ENCODE measurements at places on chromosomes 5 and 9.
A peak's percentile ranks its signal among the peaks of the same experiment; 100 is the strongest.

- DNase-seq = no peak
Measured at GRCh38 chr5:32383586-32383985, 61.0 kb downstream of the ZFR start.

- DNase-seq = no peak
Measured at GRCh38 chr5:172687940-172688339, 46.9 kb downstream of the NEURL1B start.

GRCh38 chr5:133799571-133800237 lies 168.7 kb downstream of the C5orf15 start:
- DNase-seq = no peak

- no peak for DNase-seq
Measured at GRCh38 chr9:106038266-106039001, 344.1 kb downstream of the TMEM38B start.

DNA sequence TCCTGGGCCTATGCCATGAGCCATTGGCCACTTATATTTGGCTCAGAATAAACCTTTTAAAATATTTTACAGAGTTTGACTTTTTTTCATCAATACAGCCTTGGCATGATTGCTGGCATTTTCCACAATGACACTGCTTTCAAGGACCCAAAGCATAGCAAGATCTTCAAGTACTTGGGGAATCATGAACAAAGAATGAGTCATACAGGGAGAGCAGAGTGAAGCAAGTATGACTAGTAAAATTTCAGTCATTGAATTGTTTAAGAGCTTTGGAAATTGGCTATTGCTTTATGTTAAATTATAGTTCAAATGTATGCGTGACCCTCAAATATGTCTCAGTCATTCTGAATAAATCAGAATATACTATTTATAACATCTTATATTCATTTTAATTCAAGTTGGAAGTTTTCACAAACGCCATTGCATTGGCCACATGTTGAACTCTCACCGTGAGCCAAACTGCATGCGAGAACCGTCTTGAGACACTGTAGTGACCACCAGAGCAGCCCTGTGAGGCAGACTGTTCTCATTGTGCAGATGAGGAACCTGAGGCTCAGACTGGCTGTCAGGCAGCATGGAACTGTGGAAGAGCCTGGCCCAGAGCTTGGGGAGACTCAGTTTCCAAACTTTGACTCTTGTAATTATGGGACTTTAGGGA lies 52.9 kb downstream of the GDNF start:
- no peak for DNase-seq

GRCh38 chr5:16536818-16537217 lies 71.2 kb upstream of the ZNF622 start:
- DNase-seq = no peak

DNA sequence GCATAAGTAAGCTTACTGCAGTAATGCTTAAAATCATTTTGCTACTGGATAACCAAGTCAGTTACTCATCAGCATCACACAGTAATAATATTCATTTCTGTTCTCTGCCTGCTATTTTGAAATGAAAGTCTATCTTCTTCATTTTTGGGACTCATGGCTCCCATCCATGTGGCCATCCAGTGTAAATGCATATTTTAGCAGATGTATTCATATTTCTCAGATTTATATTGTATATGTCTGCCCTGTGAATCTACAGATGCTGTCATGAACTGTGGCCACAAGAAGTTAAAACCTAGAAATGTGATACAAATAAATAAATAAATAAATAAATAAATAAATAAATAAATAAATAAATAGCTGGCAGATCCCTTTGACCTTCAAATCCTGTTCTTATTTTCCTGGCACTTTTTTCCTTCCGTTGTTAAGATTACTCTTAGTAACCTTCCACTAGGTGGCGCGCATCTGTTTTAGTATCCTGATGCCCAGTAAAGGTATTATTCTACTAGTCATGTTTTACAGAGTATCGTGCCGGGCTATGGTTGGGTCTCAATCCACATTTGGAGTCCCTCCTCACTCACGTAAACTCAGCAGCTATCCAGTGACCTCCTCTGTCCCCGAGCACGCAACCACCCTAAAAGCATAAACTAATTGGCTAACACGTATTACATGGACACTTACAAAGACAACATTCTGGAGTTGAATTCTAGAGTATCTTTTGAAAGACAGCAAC lies 79.2 kb upstream of the IL7R start:
- DNase-seq = peak; percentile 47

DNA sequence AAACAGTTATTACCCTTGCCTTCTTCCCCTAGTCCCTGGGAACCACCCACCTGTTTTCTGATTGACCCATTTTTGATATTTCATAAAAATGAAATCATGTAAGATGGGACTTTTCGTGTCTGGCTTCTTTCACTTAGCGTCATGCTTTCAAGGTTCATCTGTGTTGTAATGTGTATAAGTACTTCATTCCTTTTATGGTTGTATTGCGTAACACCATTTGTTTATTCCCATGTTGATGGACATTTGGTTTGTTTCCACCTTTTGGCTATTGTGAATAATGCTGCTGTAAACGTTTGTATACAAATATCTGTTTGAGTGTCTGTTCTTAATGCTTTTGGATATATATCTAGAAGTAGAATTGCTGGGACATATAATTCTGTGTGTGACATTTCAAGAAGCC lies 650.1 kb upstream of the COX7C start:
- DNase-seq = no peak

Data from activated effector memory CD4-positive, alpha-beta T cell treated with Interleukin-2 at 50 U/mL for 16 hours (primary cell).